ENCODE measurements at places on chromosomes 12 and 14.

- DNase-seq = no peak
These were observed 50.4 kb upstream of the CLMN start for GRCh38 chr14:95370076-95370475.

- DNase-seq = no peak
These were observed 1.4 kb upstream of the AQP2 start for GRCh38 chr12:49948866-49949845.

GRCh38 chr12:130873825-130874224 lies 2.0 kb downstream of the RAN start:
- DNase-seq = no peak

- no peak for DNase-seq
These were observed 33.2 kb upstream of the VRK1 start for GRCh38 chr14:96764012-96764411.

DNA sequence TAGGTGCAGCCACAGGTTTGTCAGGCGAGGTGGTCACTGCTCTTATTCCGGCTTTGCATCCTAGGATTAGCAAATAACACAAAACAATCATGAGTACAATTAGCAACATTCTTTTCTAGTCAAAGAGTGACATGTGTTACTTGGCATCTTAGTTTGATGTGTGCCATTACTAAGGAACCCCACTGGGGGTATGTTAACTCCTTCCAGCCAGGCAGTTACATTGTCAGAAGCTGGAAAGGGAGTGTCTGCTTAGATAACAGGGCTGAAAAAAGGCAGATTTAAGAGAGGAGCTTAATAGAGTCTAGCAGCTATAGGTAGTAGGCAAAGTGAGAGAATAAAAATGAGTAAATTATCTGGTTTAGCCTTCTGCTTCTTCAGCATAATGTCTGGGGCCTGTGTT lies 30.5 kb upstream of the METAP2 start:
- DNase-seq = no peak

- DNase-seq = no peak
These were observed 33.4 kb downstream of the TMTC1 start for GRCh38 chr12:29750131-29750927.
